ENCODE measurements at places on chromosomes 4 and X. TPM values are rescaled to one million over a fixed set of nuclear protein-coding genes. Genes with fewer than 3 reads are reported as not detected.

MMGT1 gene
- 8.7 TPM for total RNA-seq

EDA gene
- total RNA-seq, result 5.6 TPM

DNA sequence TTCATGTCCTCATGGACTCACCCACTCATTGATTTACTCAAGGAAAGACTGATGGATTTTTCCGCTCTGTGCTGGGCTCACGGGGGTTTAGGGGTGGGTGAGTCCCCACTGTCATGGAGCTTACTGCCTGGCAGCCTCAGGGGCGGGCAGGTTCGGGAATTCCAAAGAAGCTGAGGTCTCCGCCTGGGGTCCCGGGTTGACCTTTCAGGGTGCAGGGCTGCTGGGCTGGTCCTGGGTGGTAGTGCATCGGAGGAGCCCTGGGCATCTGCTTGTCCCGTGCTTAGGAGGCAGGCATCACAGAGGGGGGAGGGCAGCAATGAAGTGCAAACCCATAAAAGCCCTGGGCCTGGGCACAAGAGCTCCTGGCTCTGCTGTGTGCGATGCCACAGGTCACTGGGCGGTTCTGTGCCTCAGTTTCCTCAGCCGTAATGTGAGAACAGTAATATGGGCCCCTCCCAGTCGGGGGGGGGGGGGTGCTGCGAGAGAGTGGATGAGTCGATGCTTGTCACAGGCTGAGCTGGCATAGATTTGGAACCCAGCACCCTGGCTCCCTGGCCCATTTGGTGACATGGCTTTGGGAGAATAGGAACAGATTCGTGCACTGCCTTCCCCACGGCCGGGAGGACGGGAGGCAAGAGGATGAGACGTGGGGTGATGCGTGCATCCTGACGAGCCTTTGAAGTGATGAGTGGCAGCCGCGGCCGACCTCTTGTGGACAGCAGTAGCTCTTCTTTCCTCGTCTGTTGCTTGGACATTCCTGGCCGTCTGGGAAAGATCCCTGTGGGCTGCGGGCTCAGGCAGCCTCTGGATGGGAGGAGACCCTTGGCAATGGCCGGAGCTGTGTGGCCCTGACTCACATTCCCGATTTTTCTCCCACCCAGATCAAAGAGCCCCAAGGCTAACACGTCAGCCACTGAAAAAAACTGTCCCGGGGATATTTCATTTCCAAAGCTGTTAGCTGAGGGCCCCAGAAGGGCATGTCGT, 42.0 kb downstream of the PSAPL1 start:
- no peak for DNase-seq

CTAG1B gene
- total RNA-seq, result not detected

GRCh38 chr4:39124885-39125599, 57.3 kb upstream of the WDR19 start:
- no peak for DNase-seq

- no peak for DNase-seq
Measured at GRCh38 chrX:11929476-11929875, 171.4 kb downstream of the MSL3 start.

DNA sequence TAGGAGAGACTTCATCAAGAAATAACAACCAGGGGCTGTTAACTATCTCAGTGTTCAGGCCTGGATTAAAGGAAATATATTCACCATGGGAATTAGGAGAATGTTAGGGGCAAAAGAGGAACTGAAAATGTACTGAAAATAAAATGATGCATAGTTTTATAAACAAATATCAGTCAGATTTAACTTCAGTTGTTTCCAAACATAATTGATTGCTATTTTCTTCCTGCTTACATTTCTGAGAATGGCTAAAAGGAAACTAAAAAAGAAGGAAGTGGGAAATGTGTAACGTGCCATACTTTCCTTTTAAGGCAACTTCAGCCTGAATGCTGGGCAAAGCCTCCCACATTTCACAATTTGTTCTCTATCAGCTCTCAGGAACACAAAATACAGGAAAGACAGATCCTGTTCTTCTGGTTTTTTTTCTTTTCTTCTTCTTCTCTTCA, 178.1 kb downstream of the MAML3 start:
- peak; percentile 26 for DNase-seq

GRCh38 chr4:128427832-128428366, 140.3 kb upstream of the PGRMC2 start:
- peak; percentile 91 for DNase-seq

MTTP gene
- not detected for total RNA-seq

- DNase-seq, result no peak
Measured at GRCh38 chr4:69518538-69519198, 23.0 kb upstream of the UGT2B4 start.

DNA sequence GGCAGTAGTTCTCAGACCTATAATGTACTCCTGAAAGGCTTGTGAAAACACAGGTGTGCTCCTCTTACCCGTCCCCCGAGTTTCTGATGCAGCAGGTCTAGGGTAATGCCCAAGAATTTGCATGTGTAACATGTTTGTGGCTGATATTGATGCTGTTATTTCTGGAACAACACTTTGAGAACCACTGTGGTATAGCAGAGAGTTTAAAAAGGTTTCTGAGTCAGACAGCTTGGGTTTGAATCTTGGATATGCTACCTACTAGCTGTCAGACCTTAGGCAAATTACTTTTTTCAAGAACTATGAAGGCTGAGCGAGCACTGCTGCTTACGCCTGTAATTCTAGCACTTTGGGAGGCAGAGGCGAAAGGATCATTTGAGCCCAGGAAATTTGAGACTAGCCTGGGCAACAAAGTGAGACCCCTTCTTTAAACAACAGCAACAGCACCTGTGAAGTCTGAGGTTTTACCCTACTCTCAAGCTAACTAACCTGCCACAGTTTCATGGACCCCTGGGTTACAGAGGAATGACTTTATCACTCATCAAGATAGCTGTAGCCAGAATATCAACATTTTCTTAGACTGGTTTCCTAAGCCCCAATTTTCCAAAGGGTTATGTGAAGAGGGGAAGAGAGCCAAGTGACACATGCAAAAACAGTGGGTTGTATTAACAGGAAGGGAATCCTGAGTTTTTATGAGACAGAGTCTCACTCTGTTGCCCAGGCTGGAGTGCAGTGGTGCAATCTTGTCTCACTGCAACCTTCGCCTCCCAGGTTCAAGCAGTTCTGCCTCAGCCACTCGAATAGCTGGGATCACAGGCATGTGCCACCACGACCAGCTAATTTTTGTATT, 5.1 kb downstream of the AFF1 start:
- no peak for DNase-seq

RRH gene
- not detected for total RNA-seq

DNA sequence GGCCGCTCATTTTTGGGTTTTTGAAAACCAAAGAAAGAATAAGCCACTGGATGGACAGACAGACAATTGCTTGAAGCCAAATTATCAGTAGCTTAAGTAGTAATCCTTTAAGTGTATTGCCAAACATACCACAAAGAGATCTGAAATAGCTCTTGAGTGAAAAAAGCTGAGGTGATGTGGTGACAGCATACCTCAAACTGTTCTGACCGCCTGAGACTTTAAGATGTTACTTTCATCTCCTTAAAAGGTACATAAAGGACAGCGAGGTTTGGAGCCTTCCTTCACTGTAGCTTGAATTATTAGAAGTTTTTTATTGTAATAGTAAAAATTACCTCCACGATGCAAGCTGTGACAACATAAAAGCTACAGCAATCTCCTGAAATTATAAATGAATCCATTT, 271.5 kb upstream of the FAM241A start:
- DNase-seq, result no peak

GRCh38 chr4:168540086-168540485, 43.2 kb downstream of the PALLD start:
- no peak for DNase-seq

- DNase-seq, result no peak
Measured at GRCh38 chr4:47340914-47341313, 122.6 kb downstream of the COMMD8 start.

GRCh38 chrX:24759786-24760185, 66.1 kb downstream of the POLA1 start:
- DNase-seq, result no peak

DNA sequence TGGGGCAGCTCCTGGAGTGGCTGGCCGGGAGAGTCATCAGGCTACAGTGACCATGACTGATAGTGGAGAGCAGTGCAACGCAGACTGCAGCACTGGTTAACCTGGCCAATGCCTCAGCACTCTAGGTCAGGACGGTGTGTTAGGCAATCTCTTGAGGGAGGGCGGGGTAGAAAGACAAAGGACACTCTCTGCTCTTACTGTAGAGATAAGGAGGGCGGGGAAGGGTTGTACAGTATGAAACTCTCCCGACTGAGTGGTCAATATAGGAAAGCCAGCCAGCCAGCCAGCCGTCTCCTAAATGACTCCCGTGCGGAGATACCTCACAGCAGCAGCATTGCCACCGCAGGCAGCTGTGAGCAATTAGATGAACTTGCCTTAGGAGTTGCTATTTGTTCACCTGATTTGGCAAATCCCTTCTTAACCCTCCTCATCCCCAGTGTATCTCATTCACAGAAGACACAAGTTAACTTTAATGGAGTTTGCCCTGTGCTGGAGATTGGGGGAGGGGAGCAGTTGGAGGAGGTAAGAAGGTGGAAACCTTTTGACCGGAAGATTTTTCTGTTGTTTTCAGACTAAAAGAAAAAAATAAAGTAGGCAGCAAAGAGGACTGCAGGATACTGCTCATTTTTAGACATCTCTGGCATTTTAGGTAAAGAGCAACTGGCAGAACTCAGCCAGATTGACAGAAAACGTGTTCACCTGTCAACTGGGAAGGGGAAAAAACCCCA, 330.5 kb downstream of the HNRNPD start:
- DNase-seq, result peak; percentile 56

MAGEB17 gene
- total RNA-seq, result not detected

ELF4 gene
- 39.8 TPM for total RNA-seq

DNA sequence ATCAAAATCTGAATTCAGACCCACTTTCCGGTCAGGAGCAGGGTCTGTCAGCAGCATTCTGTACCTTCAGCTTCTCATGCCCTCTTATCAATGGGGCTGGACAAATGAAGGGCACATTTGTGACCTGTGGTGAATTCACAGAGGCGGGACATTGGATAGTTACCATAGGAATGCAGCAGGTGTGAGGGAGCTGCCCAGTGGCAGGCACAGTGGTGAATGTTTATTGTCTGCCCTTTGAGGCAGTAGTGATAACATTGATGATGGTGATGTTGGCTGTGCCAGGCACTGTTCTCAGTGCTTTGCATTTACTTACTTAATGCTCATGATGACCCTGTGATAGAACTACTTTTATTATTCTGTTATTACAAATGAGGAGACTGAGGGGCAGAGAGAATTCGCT, 101.2 kb upstream of the KIT start:
- DNase-seq, result no peak

N4BP2 gene
- total RNA-seq, result 2.3 TPM

FAM53A gene
- 2.4 TPM for total RNA-seq

S100G gene
- total RNA-seq, result not detected

DNA sequence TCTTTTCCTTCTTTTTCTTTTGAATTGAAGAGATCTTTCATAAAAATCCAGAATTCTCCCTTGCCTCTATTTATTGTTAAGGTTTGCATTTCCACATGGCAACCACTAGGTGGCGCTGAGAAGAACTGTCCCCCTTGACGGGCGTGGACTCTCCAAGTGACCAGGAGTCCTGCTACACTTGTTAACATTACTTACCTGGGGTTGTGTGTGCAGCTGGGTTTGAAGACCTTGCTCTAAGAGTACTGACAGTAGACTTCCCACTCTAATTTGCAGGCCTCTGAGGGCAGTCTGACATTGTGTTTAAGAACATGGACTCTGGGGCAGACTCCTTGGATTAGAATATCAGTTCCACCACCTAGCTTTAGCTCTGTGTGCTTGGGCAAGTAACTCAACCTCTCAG, 52.8 kb downstream of the GPRIN3 start:
- peak; percentile 65 for DNase-seq

- DNase-seq, result no peak
Measured at GRCh38 chrX:29640106-29640505, 575.3 kb upstream of the MAGEB2 start.

SUPT20HL2 gene
- not detected for total RNA-seq

DNA sequence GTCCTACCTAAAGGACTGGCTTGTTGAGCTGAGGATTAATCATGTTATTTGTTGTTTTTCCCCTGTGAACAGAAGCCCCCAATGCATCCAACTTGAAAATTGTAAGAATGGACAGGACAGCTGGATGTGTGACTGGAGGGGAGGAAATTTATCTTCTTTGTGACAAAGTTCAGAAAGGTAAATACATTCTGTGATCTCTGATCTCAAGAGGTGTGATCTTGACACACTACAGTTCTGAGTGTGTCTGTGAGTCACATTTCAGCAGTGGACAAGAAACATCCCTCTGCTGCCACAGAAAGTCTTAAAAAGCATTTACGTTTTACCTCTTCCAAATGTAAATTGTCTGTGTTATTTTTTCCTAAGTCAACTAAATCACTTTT, 79.3 kb downstream of the NFKB1 start:
- DNase-seq, result no peak

TNIP2 gene
- total RNA-seq, result 99.9 TPM

DNA sequence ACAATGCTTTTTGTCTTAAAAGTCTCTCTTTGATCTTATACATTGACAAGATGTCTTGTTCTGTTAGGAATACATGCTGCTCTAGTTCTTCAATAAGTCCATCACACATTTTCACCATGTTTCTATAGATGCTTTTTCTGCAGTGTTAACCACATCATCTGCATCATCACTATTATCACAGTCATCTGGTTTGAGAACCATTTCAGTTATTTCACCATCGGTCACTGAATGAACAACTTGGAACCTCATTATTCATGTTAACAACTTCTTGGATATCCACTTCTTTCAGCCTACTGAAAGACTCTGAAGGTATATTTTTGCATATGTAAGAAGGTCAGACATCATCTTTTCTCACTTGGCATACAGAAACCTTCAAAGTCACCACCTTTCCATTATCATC, 975.2 kb downstream of the STIM2 start:
- DNase-seq, result no peak

- DNase-seq, result no peak
Measured at GRCh38 chr4:107210450-107211239, 174.5 kb upstream of the DKK2 start.

- DNase-seq, result peak; percentile 8
Measured at GRCh38 chr4:172892300-172892699, 276.3 kb upstream of the GALNT7 start.

- no peak for DNase-seq
Measured at GRCh38 chrX:7233580-7234406, 85.8 kb upstream of the PUDP start.

GRCh38 chr4:168871632-168872031, 138.4 kb downstream of the CBR4 start:
- no peak for DNase-seq

DNA sequence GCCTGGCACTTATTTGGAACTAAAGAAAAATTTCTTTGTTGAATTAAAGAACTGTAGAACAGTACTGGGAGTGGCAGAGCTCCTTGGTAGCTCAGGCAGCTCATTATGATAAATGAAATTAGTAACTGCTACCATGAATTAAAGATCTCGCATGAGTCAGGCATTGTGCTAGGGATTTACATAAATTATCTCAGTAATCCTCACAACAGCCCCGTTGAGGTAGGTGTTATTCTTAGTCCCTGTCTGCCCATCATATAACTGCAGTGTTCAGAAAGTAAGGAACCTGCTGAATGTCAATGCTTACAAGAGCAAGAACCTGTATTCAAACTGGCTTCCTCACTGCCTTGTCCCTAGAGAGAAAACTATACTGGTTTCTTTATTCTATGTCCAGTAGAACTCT, 108.3 kb downstream of the NLGN4X start:
- DNase-seq, result no peak
